Small intestine (tissue), 16 donors: ENCODE measurements at places on chromosomes 11 and 22.

DNA sequence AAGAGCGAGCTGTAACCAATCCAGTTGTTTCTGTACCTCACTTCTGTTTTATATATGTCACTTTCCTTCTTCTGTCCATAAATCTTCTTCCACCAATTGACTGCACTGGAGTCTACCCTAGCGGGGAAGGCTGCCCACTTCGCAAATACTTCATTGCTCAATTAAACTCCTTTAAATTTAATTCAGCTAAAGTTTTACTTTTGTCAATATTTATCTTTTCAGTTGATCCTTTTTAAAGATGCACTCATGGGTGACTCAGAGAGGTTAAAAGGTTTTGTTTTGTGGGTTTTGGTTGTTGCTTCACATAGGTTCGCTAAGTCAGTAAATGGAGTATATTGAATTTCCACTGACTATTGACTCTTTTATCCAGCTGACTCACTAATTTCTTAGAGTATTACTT lies 597.2 kb downstream of the DLG2 start:
- no peak for DNase-seq
- no peaks in the 10 kb centered on the region for H3K36me3 ChIP-seq
- no peaks in the 10 kb centered on the region for H3K27me3 ChIP-seq

GRCh38 chr11:47434011-47434786 lies 8.0 kb upstream of the PSMC3 start:
- no peak overlapping the region for H3K4me3 ChIP-seq
- no peaks in the 10 kb centered on the region for H3K27me3 ChIP-seq
- H3K4me1 ChIP-seq, result peaks cover 5% of the 10 kb centered on the region

DNA sequence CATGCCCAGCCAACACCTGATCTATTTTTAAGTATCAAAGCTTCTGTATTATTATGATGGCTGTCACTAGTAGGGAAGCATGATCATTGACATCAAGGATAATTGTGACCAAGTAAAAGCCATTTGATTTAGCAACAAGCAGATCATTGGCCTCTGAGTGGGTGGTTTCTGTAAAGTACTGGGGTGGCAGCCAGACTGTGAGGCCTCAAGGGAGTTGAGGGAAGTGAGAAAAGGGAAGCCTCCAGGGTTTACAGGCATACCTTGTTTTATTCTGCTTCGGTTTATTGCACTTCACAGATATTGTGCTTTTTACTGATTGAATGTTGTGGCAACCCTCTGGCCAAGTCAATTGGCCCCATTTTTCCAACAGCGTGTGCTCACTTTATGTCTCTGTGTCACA lies 60.1 kb downstream of the PRR5L start:
- no peaks in the 10 kb centered on the region for H3K36me3 ChIP-seq
- H3K4me3 ChIP-seq, result no peak overlapping the region
- no peak overlapping the region for H3K27ac ChIP-seq

GRCh38 chr11:59429924-59430516 lies 3.8 kb upstream of the OR5A2 start:
- no peaks in the 10 kb centered on the region for H3K27me3 ChIP-seq
- no peaks in the 10 kb centered on the region for H3K36me3 ChIP-seq
- H3K4me1 ChIP-seq, result no peaks in the 10 kb centered on the region
- H3K4me3 ChIP-seq, result no peak overlapping the region
- no peak overlapping the region for H3K27ac ChIP-seq

DNA sequence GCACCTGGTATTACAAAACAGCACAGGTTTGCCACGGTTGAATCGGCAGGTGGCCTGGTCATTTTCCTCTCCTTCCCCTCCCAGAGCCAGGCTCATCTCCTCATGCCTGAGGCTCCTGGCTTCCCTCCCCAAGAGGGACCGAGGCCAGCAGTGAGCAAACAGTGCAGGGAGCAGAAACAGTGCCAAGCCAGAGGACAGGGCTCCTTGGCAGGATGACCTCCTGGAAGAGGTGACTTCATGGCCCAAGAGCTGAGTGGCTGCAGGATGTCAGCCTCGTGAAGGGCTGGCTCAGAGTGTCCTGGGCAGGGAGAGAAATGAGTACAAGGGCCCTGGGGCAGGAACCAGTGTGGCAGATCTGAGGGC lies 22.8 kb upstream of the PPFIA1 start:
- H3K4me1 ChIP-seq, result peaks cover 3% of the 10 kb centered on the region
- no peak overlapping the region for H3K4me3 ChIP-seq
- no peak overlapping the region for H3K27ac ChIP-seq
- H3K27me3 ChIP-seq, result peaks cover 3% of the 10 kb centered on the region
- DNase-seq, result no peak

GRCh38 chr22:39244136-39244495 lies 666 bp downstream of the PDGFB start:
- H3K27ac ChIP-seq, result no peak overlapping the region
- no peak overlapping the region for H3K4me3 ChIP-seq
- H3K4me1 ChIP-seq, result peaks cover 6% of the 10 kb centered on the region
- peaks cover 20% of the 10 kb centered on the region for H3K27me3 ChIP-seq

DNA sequence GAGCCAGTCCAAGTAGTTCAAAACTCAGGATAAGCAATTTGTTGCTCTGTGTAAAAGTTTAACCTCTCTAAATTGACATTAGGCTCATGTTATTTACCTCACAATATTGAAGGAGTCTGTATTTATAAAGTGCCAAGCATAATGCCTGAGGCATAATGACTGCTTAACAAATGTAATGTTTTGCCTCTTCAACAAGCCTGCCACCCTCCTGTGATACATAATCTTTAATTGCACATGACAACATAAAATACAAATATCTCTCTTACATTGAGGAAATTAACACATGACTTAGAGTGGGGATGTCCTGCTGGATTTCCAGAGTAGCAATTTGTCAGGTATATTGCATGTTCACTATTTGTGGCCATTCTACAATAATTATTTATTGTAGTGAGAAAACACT lies 469.2 kb upstream of the ANO5 start:
- no peaks in the 10 kb centered on the region for H3K4me1 ChIP-seq
- H3K4me3 ChIP-seq, result no peak overlapping the region
- no peaks in the 10 kb centered on the region for H3K36me3 ChIP-seq
- H3K27ac ChIP-seq, result no peak overlapping the region

GRCh38 chr11:87447606-87448005 lies 409.9 kb downstream of the TMEM135 start:
- H3K27ac ChIP-seq, result no peak overlapping the region
- DNase-seq, result no peak
- no peak overlapping the region for H3K4me3 ChIP-seq
- H3K27me3 ChIP-seq, result no peaks in the 10 kb centered on the region

DNA sequence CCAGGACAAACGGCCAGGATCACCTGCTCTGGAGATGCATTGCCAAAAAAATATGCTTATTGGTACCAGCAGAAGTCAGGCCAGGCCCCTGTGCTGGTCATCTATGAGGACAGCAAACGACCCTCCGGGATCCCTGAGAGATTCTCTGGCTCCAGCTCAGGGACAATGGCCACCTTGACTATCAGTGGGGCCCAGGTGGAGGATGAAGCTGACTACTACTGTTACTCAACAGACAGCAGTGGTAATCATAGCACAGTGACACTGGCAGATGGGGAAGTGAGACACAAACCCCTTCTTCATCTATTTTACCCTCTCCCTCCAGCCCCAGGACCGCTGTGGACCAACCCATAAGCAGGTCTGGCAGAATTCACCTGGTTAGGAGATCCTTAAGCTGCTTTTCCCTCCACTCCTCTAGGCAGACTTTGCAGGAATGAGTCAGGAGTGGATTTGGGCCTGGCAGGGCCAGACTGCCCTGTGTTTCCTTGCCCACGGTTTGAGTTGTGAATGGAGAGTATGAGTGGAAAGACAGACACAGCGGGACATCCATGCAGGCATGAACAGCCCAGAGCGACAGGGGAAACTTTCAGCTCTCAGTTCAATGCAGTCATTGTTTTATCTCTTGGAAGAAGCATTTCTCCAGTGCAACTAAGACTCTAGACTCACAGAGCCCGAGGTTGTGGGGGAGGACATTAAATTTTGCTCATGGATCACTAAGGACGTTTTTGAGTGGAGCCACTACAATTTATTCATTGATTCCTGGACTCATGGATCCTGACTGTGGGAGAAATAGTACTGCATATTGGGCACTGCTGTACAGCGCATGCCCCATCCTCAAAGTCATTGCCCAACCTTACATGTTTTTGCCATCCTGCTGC lies 75.3 kb upstream of the IGLL5 start:
- no peaks in the 10 kb centered on the region for H3K4me1 ChIP-seq
- no peak overlapping the region for H3K4me3 ChIP-seq
- H3K27ac ChIP-seq, result no peak overlapping the region
- H3K27me3 ChIP-seq, result no peaks in the 10 kb centered on the region
- no peaks in the 10 kb centered on the region for H3K36me3 ChIP-seq

- DNase-seq, result no peak
- peaks cover 10% of the 10 kb centered on the region for H3K4me1 ChIP-seq
- H3K27ac ChIP-seq, result no peak overlapping the region
These were observed 27.1 kb downstream of the RNF121 start for GRCh38 chr11:71955898-71956456.

DNA sequence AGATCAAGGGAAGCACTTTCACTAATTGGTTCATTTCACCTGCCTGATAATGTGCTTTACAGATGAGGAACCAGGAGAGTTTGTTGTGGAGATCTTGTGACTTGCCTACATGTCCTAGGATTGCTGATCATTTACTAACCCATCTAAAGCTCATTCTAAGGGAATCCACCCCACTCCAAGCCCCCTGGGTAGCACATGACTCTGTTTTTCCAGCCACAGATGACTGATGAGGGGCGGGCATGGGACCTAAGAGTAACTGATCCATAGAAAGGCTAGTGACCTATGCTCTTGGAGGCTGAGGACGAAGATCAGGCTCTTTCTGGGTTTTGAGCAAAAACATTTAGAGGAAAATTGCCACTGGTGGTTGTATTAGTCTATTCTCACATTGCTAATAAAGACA lies 378.1 kb downstream of the CADM1 start:
- H3K4me3 ChIP-seq, result no peak overlapping the region
- H3K27ac ChIP-seq, result no peak overlapping the region
- no peaks in the 10 kb centered on the region for H3K4me1 ChIP-seq
- no peaks in the 10 kb centered on the region for H3K36me3 ChIP-seq
